ENCODE measurements at places on chromosomes 2 and 18. TPM values are rescaled to one million over a fixed set of nuclear protein-coding genes. Genes with fewer than 3 reads are reported as not detected.

CPO gene
- not detected for total RNA-seq

IL1B gene
- 0.48 TPM for total RNA-seq

GRCh38 chr18:44035554-44035953 is 645.1 kb upstream of the SETBP1 start:
- DNase-seq: no peak

GRCh38 chr18:22558945-22559385 is 141.2 kb upstream of the CTAGE1 start:
- DNase-seq: no peak

GRCh38 chr2:181546086-181546485 is 88.9 kb downstream of the ITGA4 start:
- no peak for DNase-seq

- DNase-seq: no peak
Measured at GRCh38 chr18:59273759-59274532, 692 bp upstream of the RAX start.

DNA sequence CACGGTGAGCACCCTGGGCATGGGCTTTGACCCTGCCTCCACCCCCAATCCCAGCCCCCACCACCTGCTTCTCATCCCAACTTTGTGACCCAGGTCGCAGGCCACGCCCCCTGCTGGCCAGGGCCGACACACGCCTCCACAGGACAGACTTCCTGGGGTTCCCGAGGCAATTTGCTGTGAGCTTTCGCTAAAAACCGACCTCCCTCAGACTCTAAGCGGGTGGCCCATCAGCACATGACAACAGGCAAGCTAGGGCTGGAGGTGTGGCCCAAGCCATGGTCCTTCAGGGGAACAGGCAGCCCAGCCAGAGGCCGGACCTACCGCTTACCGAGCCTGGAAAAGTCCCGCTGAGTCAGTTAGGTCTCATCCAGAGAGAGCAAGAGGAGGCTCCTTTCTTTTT is 31.9 kb downstream of the C1QL2 start:
- DNase-seq: peak; percentile 30

All from activated CD4-positive, alpha-beta memory T cell treated with anti-CD3 and anti-CD28 coated beads, Interleukin-2, amount 10 ng/mL, durations not matched to agents 7 days and 5 days (primary cell).